Omental fat pad (tissue), 4 donors: ENCODE measurements at places on chromosomes 11 and 22.

- DNase-seq, result no peak
Measured at GRCh38 chr11:66006891-66007176, 4.5 kb downstream of the BANF1 start.

- DNase-seq, result no peak
Measured at GRCh38 chr11:285021-285893, 3.7 kb upstream of the PGGHG start.

GRCh38 chr11:15107730-15108515, 6.8 kb upstream of the INSC start:
- DNase-seq, result no peak

GRCh38 chr22:31148953-31149627, 8.8 kb upstream of the PLA2G3 start:
- DNase-seq, result no peak

- no peak for DNase-seq
Measured at GRCh38 chr11:47127213-47127612, 49.5 kb downstream of the ARFGAP2 start.
